ENCODE measurements at places on chromosomes 7 and 10.

DNA sequence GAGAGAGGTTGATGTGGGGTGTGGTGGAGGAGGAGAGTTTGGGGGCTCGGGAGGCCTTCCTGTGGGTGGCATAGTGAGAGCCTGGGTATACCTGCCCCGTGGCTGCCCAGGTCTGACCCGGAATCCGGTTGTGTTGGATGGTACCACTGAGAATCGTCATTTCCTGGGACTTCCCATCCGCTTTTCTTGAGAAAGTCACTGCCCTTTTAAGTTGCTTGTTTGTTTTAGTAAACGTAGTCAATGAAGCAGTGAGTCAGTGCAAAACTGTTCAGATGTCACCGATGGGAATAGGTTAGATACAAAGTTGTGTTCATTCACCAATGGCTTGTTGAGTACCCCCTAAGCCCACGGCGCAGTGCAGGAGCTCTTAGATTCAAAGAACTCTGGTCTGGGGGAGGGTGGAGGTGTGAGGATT is 285.8 kb downstream of the CAMK1D start:
- no peak for DNase-seq

- no peak for DNase-seq
These were observed 451.1 kb upstream of the ZMIZ1 start for GRCh38 chr10:78617631-78618030.

DNA sequence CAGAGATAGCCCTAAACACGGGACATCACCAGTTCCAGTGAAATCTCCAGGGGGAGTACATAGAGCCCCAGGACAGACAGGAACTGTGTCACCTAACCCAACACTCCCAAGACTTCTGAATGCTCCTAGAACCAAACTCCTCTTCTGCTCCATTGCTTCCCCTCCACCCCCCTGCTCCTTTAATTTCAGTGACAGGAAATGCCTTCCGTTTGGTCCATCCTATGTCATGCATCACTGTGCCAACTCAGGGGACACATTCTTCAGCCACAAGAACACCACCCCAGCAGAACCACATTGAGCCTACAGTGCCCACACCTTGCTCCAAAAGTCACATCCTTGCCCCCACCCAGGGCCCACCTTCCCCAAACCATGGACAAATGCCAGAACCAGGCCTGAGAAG is 100.5 kb downstream of the KCNMA1 start:
- no peak for DNase-seq

- DNase-seq, result no peak
These were observed 363.3 kb downstream of the TYW1 start for GRCh38 chr7:67359900-67360299.

DNA sequence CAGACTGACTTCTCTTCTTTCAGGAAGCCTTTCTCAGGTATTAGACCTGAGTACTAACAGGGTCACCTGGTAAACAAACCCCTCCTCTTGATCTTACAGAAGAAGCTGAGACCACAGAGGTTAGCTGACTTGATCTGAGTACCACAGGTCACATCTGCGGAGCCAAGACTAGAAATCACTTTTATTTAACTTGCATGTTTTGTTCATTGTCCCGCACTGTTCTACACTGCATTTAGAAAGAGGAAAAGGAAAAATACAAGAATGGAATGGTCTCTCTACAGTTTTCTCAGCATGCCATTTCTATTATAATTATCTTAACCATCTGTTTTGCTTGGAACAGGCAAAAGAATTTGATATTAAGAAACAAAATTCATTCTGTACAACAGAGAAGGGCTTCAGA is 245.6 kb upstream of the ETV1 start:
- DNase-seq, result no peak

DNA sequence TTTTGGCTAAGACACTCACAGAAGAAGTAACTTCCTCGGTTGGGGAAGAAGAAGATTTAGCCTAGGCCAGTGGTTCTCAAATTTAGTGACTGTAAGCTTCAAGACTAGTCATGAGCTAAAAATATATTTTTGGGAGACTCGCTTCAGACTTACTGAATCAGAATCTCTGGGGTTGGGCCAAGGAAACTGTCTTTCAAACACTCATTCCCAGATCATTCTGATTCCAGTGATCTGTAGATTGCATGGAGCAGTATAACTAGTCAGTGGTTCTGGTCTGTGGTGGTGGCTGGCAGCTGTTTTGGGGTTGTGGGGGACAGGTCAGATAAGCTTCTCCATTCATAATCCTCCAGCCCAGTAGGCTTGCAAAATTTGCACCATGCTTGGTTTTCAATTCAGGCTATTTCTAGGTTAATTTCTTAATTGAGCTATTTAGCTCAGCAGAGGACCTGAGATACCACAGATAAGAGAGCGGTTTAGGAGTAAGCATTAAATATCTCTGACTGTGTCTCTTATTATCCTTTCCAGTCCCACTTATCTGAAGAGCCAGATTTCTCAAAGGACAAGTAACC is 3.8 kb upstream of the KAT6B start:
- DNase-seq, result no peak

- no peak for DNase-seq
These were observed 72.0 kb downstream of the KMT2C start for GRCh38 chr7:152363798-152364197.

- DNase-seq, result no peak
These were observed 449.9 kb upstream of the ANKRD30A start for GRCh38 chr10:36675458-36675880.

GRCh38 chr7:133836666-133837065 is 290.5 kb upstream of the LRGUK start:
- DNase-seq, result no peak

DNA sequence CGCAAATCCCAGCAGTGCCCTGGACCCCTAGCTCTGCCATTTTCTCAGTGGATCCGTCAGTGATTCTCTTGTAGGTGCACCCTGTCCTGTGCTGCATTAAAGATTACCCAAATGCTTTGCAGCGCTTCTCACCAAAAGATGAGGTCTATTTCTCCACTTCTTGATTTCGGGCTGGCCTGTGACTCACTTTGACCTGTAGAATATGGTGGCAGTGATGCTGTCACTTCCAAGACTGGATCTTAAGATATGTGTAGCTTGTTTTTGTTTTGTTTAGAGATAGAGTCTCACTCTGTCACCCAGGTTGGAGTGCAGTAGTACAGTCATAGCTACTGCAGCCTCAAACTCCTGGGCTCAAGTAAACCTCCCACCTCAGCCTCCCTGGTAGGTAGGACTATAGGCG is 37.0 kb upstream of the ZMIZ1 start:
- no peak for DNase-seq

DNA sequence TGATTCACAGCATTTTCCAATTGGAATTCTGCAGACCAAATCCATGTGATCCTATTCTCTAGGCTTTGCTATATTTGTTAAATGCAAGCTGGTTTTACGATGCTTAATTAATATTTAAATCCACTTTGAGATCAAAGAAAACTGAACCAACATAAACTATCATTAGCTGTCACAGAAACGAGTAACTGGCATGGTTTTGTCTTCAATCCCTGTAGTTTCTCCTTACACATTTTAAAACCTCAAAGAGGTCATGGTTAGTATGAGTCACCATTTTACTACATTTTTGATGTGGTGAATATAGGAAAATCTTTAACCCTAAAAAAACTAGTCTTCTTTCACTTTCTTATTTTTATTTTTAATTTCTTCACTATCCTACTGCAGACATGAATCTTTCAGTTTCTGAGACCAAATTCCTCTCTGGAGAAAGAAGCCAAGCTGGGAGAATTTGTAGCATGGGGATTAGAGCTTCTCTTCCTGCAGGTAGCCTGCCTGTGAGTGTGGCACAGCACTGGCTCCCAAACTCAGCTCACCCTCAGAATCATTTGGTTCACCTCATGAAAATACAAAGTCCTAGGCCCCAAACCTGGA is 8.7 kb upstream of the LIPM start:
- no peak for DNase-seq

DNA sequence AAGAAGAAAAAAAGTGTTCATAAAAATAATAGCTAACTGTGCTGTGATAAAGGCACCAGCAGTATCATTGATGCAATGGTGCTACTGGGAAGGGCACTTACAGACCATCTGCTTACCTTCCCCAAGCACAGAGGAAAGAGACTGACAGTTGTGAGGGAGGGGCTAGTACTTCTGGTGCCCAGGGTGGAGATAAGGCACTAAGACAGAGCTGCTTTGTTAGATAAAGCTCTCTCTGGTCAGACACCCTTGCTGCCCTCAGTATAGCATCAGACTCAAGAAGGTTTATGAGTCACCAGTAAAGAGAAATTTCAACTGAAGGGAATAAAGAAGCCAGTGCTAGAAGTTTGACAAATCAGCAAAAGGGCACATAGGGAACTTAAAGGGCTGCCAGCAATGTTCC is 325.6 kb downstream of the HPSE2 start:
- DNase-seq, result no peak

DNA sequence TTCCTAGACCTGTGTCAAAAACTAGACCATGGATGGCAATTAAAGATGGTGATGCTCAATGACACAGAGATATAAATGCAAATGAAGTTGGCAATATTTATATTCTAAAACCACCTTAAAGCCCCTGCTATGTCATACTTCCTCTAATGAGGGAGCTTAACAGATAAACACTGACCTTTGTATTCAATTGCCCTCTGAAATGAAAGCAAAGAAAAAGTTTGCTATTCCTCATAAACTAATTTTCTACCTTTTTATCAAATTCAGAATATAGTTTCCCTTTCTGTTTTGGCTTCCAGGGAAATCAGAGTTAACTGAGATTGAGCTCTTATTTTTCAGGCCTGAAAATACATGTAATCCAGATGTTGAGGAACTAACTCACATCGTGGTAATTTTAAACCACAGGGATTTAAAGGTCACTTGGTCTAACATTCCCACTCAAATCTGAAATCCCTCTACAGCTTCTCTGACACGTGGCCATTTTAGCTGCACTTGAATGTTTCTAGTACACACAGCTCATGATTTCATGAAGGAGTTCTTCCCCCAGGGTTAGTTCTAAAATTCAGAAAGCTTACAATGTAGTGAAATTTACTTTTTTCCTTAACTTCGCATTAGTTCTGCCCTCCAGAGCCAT is 37.9 kb upstream of the ABCB5 start:
- DNase-seq, result no peak

GRCh38 chr10:81215498-81215897 is 659.5 kb upstream of the NRG3 start:
- no peak for DNase-seq

GRCh38 chr7:68176974-68177373 is 1180.3 kb downstream of the TYW1 start:
- DNase-seq, result no peak

DNA sequence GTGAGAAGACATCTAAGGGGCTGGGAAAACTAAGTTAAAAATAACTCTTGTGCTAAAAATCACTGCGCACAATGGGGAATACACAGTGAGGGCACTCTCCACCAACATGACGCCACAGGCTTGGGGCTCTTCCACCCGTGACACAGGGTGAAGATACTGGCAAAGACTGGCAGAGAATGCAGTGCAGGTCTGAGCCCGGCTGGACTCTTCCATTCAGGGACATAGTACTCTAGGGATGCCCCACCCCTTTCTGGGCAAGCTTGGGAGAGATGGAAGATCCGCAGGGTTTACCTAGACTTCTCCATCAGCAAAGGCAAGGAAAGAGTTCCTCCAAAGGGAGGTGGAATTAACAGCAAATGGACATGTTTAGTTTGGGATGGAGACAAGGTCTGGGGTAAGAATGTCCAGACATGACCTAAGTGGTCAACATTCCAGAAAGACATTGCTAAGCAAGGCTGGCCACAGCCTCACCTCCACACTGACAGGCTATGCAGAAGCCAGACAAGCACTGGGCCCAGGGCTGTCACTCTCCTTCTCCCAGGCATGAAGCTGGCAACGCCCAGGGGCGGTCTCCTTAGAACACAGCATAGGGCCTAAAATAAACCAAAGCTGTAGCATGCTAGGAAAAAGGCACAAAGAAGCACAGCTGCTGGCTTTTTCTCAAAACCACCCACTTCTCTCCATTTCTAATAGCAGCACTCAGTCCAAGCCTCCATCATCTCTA is 28.1 kb downstream of the XPNPEP1 start:
- DNase-seq, result peak; percentile 9

- DNase-seq, result no peak
These were observed 263.1 kb downstream of the ACTR3B start for GRCh38 chr7:153022475-153023193.

DNA sequence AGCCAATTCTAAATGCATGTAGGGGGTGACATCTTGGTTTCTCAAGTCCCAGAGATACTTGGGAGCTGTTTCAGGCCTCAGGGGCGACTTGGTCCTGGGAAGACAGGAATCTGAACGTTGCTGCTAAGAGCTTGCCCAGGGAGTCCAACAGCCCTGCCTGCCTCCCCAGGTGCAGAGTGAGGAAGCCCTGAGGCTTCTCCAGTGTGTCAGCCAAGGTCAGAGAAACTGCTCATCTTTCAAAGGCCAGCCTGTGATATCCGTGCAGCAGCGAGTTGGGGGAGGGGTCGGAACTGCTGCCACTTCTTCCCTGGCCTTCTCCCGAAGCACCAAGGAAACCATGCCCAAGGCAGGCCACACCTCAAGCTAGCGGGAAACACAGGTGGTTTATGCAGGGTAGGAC is 9.7 kb downstream of the GDF2 start:
- no peak for DNase-seq

DNA sequence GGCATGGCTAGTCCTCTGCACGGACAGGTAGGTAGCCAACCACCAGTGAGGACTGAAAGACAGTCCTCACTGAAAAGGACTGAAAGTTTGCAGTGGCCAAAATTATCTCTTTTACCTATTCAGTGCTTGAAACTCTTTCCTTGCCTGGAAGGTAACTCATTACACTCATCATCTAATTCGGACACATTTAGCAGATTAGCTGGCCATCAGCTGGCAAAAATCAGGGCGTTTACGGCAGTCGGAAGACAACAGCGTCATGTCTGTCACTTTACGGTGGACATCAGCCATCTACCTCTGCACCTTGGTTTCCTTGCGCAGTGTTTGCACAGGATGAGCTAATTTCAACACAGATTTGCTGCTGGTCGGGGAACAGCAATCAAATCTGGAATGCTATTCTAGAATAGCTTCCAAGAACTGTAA is 740 bp downstream of the ANXA7 start:
- no peak for DNase-seq

DNA sequence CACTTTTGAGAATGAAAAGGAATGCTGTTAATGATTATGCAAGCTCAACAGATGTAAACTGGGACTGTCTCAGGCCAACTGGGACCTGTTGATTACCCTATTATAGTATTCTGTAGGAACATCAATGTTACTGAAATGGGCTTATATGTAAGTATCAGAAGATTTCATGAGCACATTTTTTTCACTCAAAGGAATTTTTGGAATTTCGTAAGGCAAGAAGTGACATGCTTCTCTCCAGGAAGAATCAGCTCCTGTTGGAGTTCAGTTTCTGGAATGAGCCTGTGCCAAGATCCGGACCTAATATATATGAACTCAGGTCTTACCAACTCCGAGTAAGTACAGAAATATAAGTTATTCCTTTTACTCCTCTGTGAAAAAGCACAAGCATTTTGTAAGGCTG is 19.2 kb downstream of the NIPSNAP2 start:
- DNase-seq, result no peak

DNA sequence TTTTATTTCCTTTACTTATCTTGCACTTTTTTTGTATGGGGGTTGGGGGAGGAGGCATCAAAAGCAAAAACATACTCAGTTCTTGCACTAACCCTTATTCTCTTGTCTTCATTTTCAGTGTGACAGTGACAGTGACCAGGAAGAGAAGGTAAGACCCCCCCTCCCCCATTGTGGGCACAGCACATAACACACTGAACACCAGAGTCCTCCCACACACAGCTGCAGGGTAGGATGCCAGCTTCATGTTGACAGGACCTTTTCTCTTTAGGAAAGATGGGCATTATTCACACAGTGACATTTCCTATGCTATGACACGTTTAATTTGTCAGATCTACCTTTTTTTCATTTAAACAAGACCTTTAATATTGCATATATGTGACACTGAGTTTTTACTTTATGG is 696.3 kb upstream of the GALNT17 start:
- no peak for DNase-seq
